ENCODE measurements at places on chromosomes 5 and 9.

GRCh38 chr5:36438765-36439561 is 137.3 kb upstream of the RANBP3L start:
- DNase-seq: no peak

GRCh38 chr5:146791471-146791870 is 87.1 kb downstream of the PPP2R2B start:
- no peak for DNase-seq

GRCh38 chr5:172834415-172835289 is 601 bp downstream of the ERGIC1 start:
- DNase-seq: no peak

GRCh38 chr5:86896916-86897315 is 279.2 kb downstream of the COX7C start:
- DNase-seq: no peak

DNA sequence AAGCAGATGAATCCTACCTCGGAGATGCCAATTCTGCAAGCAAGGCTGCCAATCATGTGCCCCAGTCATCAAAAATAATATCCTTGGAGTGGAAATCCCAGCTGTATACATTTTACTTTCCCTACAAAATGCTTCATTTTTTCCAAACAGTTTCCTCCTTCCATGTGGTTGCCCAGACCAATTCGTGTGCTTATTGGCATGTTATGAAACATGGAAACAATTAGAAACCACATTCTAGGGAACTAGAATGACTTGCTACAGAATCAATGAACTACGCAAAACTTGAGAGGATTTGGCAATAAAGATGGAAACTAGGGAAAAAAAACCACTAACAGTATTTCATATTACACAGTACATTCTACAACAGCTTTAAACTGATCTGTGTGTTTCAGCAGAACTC is 584.5 kb upstream of the DMAC1 start:
- no peak for DNase-seq

DNA sequence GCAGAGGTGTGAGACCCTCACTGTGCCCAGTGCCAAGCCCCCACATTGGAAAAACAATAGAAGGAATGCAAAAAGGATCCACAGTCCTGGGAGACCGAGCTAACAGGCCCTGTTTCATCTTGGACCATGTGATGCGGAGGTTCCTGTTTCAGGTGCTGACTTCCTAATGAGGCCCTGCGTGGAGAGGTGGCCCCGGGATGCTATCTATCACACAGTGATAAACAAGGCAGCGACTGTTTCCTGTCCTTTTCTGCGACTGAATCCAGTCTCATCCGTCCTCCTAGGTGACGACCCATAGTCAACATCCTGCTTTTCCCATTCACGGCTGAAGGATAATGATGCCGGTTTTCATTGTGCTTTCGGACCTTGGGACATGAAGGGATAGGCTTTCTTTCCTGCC is 56.4 kb upstream of the BOD1 start:
- no peak for DNase-seq

GRCh38 chr5:176542135-176542595 is 5.0 kb upstream of the RNF44 start:
- DNase-seq: no peak

DNA sequence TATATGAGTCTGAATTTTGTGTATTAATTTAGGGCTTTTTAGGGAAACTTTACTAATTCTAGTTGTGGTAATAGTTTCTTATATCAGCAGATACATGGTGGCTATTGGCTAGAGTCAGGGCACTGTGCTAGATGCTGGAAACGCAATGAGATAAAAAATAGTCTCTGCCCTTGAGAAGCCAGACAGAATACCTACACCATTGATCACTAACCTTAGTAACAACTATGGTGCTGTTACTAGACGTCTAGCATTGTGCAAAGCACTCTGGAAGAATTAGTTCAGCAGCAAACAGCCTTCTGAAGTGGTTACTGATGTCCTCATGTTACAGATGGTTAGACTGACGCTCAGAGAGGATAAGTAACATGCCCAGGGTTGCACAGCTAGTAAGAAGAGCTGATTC is 61.8 kb downstream of the GDA start:
- DNase-seq: no peak

DNA sequence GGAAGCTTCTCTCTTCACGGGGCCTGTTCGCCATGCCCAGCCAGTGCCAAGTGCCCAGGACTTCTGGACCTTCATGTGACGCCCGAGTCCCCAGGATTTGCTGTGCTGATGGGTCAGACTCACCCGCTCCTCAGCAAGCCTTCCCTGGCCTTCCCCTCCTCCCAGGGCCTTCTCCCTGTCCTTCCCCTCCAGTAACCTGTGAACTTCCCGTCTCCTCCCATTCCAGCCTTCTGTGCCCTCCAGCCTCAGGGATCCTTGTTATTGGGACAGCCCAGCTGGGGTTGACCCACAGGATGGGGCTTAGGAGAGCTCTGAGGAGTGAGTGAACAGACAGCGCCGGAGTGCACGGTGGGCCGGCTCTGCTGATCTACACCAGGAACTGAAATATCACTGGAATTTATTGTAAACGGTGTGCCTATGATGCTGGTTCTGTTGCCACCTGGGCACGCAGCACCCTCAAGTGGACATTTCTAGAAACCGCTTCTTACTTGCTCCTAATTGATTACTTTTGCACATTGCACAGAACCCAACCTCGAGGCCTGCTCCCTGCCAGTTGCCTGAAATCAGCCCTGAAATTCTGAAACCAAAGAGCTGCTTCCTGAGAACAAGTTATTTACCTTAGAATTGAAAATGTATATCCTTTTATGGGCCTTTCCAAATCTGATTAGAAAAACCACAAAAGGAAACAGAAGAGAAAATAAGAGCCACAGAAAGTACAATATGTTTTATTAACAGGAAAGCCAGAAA is 1.5 kb downstream of the SPAAR start:
- DNase-seq: no peak

- no peak for DNase-seq
These were observed 127.1 kb downstream of the KIF4B start for GRCh38 chr5:155140646-155141045.

- no peak for DNase-seq
These were observed 16.2 kb downstream of the KCNMB1 start for GRCh38 chr5:170372971-170373370.

DNA sequence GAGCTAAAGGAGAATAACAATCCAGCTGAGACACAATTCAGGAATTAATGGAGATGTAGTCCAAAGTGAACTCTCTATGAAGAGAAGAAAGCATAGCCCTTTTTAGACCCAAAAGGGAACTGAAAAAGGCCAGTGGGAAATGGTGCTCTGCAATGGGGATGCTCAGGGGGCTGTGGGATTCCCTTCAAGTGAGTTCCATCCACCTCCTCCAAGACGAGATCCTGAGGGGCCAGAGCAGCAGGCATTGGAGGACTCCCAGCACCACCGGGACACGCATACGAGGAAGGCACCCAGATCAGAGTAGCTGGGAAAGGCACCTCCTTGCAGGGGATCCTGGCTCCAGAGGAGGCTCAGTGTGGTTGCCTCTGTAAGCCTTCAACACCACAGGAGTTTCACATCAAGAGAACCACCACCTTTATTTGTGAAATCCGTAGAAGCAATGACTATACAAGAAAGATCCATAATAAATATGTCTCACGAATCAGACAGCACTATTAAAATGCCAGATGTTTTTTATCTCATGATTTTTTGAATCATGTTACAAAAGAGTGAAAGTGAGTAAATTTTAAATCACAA is 288.2 kb downstream of the MED10 start:
- DNase-seq: no peak

DNA sequence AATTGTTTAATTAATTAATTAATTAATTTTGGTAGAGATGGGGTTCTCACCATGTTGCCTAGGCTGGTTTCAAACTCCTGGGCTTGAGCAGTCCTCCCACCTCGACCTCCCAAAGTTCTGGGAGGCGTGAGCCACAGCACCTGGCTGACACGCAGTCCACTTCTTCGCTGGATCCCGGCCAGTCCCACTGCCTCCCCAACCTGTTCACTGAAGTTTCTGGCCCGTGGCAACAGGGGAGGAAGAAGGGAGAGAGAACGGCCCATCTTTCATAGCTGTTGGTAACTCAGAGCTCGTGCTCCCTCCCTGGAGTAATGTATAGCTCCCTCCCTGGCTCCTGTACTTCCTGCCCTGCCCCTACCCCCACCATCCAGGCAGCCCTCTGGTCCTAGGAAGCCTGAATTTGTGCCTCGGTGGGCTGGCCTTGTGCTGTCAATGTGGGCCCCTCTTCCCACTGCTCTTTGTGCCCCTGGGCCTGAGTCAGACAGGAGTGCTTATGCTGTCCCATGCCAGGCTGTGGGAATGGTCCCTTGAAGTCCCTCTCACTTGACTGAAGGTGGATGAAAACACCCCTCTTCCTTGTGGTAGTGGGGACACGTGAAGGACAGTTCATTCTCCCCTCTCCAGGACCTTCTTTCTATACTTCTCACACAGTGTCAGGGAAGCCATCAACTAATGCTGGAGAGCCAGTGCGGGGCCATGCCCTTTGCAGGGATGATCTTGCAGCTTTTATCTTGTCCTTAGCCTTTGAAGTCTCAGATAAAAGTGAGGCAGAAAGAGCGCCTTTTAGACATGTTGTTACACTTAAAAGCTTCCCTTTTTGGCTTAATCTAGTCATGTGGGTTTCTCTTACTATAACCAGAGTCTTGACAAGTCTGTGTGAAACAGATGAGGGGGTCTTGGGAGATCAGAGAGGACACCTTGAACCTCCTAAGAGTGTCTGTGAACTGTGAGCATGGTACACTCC is 38.1 kb downstream of the ANGPTL2 start:
- no peak for DNase-seq

DNA sequence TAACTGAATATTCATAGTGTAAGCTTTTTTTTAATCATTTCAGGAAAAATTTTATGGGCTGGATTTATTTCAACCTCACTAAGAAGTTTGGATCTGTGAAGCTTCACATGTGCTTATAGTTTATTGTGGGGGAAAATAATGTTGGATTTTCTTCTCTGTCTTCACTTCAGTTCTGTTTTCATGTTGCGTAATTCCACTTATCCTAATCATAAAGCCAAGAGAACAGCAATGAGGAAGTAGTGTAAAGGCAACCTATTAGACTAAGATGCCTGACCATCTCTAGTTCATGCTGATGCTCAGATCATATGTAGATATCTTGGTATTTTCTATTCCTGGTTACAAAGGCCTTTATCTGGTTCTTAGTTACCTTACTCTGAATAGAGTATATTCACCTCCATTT is 50.0 kb downstream of the CD180 start:
- DNase-seq: no peak

DNA sequence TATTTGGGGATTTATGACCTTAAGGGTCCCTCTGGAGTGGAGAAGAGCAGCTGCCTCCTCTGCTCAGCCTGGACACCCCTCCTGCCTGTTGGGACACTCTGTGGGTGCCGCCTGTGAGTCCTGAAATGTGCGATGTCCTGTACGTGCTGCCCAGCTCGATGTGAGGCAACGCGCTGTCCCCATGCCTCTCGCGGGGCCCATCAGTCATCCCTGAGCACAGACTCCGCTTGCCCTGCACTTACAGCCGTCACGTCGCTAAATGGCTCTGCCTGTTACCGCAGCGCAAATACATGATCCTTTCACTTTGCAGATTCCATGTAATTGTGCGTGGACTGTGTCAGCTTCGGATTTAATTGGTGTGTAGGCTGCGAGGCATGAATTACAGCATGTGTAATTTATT is 27.1 kb downstream of the IRX4 start:
- no peak for DNase-seq

- no peak for DNase-seq
These were observed 355.0 kb downstream of the EBF1 start for GRCh38 chr5:158744680-158745079.

DNA sequence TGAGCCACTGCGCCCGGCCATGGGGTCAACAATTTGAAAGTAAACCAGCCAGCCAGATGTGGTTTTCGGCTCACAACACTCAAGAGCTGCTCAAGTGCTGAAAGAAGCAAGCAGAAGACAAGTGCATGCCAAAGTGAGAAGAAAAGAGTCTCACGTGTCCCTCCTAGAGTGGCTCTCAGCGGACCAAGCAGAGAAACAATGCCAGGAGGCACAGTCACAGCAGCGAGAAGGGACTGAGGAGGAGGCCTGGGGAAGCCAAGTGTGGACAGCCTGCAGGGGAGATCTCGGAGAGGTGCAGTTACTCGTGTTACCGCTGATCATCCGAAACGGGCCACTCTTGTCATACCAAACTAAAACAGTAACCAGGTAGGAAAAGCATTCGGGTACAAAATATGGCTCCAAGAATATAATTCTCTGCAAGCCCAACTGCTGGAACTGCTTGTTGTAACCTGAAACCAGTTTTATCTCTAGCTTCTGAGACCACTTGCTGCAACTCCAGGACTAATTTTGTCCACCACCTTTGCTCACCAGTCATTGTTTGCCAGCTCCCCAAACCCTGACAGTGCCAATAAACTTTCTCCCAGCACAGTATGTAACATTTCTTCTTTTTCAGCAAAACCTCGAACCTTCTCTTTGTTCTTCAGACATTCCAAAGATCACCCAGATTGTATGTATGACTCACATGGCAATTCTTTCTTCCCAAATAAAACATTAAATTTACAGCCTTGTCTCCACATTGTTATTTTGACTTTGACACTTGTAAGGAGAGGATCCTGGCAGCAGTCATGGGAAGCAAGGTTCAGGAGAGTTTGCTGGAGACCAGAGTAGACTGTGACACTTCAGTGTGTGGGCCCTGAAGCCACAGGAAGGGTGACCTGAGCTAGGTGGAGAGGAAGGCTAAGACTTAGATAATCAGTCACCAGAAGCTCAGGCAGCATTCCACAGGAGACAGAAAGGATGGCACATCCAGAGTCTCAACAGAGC is 6.3 kb downstream of the SLC35D2 start:
- DNase-seq: no peak

DNA sequence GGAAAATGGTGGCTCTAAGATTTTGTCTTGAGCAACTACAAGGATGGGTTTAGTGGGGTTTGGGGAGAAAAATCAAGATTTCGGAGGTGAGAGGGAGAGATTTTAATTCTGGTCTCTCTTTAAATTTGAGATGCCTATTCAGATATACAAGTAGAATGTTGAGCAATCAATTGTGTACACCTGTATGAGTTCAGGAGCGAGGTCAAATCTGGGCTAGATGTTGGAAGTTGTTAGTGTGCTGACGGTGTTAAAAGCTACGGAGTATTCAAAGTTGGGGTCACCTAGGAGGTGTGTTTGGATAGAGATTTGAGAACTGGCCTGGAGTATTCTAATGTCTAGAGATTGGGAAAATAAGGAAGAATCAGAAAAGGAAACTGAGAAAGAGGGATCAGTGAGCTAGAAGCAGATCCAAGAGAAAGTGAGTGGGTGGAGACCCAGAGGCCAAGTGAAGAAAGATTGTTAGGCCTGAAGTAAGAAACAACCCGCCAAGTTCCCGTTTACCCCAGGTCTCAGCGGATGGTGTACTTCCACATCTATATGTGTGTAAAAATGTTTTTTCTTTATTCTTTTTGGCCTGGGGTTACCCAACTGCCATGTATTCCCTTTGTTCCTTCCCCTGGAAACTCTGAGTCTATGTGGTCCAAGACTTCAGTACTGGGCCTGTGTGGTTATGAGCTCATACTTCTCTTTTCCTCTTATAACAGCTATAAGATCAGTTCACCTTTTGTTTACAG is 11.9 kb upstream of the ARHGAP26 start:
- no peak for DNase-seq
